ENCODE measurements at places on chromosomes 12 and 14.

GRCh38 chr12:52010692-52011601 lies 4.2 kb downstream of the TAMALIN start:
- no peak for DNase-seq

DNA sequence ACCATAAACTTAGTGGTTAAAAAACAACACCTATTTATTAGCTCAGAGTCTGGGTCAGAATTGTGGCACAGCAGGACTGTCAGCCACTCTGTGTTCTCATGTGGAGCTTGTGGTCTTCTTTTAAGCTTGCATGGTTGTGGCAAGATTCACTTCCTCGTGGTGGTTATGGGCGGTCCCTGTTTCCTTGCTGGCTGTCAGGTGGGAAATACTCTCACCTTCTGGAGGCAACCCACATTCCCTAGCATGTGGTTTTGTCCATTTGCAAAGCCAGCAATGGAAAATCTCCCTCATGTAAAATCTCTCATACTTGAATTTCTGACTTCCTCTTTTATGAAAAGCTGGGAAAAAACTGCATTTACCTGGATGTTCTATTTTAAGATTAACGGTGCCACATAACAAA lies 229.8 kb downstream of the ALX1 start:
- no peak for DNase-seq

DNA sequence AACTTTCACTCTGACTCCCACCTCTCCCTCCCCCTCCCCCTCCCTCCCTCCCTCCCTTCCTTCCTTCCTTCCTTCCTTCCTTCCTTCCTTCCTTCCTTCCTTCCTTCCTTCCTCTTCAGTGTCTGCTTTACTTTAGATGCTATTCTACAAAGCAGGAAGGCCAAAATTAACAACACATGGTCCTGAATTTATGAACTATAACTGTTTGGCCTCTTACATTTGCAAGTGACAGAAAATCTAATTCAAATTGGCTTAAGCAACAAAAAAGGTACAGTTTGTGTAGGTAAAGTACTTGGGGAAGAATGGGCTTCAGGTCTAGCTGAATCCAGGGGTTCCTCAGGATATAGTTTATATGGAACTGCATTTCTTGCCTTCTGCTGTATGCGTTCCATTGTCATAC lies 673.0 kb downstream of the AACS start:
- DNase-seq = no peak

DNA sequence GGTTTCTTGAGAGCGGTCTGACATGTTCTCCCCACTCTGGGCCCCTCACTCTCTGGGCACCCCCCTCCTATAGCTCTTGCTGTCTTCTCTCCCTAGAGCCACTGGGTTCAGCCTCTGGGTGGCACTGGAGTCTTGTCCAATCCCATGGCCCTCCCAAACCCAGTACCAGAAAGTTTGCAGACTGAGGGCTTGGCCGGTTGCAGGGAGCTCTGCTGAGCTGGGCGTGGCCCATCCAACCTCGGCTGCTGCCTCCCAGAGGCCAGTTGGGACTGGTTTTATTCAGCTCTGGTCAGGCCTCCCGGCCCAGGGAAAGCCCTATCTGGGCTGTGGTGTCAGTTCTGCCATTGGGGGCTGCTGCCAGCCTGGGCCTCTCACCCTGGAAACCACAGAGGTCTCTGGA lies 37.9 kb downstream of the ISCA2 start:
- DNase-seq = peak; percentile 70

DNA sequence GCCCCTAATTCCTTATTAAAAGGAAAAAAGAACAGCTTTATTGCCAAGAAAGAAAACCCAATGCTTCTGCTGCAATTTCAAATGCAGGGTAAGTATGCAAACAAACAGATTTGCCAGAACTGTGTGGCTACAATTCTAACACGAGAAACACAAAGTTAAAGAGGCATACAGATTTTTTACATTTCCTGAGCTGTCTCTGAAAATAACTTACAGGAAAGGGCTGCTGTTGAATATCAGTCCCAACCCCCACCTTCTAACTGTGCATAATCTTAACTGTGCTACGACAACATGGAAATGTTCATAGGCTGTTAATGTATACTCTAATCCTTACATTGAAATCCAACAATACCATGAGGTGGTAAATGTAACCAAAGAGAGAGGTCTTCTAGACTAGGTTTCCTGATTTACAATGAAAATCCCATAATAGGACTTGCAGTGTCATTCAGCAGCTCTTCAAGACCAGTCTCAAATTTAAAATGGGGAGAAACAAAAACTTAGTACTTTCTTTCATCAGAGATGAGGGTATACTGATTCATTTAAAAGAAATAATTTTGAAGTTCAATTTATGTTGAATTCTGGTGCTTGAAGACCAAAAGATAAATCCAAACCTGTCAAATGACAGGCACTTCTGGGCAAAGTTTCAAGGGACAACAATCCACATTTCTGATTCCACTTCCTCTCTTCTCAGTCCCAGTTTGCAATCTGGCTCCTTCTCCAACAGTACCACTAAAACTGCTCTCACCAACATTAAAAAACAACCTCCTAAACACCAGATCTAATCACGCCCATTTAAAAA lies 14.4 kb downstream of the FGD6 start:
- DNase-seq = no peak

DNA sequence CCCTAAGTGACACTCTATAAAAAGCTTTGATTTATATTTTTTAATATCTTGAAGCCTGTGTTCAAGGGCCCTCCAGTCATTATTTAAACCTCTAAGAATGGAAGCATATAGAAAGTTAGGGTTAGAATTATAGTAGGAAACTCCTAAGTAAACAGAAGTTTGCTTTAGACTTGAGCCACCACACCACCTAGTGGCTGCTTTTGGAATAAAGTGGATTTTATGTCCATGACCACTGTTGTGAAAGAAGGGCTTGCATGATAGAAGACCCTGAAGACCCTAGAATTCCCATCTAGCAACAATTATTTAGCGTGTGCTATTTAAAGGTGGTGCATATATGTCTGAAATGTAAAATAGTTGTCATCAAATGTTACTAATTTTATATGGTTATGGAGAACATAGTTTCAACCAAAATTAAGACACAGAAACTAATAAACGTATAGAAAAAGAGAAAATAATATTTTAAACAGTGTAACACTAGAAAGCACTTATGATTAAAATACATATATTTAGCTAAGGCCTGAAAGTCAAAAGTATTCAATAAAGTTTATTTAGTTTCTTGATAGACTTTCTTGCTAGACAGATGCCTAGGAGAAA lies 21.3 kb downstream of the LRRIQ1 start:
- DNase-seq = peak; percentile 21

- no peak for DNase-seq
These were observed 13.8 kb downstream of the RAD51B start for GRCh38 chr14:67833403-67833802.

GRCh38 chr12:98532687-98533304 lies 17.4 kb downstream of the TMPO start:
- no peak for DNase-seq

- no peak for DNase-seq
These were observed 30.5 kb downstream of the JAG2 start for GRCh38 chr14:105138021-105138541.

- no peak for DNase-seq
These were observed 70.0 kb downstream of the PPP2R5E start for GRCh38 chr14:63472986-63473788.

DNA sequence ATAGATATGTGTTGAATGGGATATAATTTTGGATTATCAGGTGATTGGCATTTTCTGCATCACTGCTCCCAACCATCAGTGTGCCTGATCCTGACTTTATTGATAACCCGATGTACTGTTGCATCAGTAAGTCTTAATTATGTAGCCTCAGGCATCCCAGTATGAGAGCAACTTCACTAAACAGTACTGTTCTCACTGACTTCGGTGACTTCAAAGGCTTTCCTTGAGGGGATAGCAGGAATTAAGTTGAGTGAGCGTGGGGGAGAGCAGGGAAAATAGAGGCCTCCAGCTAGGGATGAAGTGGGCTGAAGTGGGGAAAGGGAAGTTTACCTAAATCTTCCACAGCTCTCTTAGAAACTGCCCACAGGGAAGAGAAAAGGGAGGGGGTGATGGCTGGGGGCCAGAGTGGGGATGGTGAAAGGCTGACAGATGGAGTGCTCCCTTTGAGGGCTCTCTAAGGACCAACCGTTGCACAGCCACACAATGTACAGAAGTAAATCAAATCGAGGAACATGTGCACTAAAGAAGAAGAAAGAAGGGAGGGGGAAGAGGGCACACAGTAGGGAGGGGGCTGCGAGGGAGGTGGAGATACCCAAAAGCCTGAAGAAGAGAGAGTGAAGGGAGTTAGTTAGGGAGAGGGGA lies 10.7 kb upstream of the NEUROD4 start:
- DNase-seq = no peak

DNA sequence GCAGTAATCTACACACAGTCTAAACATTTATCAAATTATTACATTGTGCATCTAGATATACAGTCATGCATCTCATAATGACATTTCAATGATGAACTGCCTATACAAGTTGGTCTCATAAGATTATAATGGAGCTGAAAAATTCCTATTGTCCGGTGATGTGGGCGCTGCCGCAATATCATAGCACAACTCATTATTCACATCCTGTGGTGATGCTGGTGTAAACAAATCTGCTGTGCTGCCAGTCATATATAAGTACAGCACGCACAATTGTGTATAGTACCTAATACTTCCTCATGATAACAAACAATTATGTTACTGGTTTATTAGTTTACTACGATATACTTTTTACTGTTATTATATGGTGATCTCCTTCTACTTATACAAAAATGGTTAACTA lies 768.8 kb upstream of the NOVA1 start:
- DNase-seq = no peak

DNA sequence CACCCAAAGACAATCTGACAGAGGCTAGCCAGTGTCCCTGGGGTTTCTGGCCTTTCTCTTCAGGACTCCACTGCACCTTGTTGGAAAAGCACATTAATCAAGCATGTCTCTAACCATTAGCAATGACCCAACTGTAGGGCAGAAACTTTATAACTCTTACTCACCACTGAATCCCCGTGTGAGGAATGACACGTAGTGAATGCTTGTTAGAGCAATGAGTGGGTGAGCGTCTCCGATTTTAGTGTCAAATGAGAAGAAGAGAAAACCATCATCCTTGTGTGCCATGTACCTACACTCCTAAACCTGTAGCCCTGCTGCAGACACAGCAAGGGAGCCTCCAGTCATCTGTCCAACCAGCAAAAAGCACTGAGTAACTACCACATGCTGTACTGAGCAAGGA lies 56.5 kb upstream of the GPR68 start:
- DNase-seq = no peak

- DNase-seq = no peak
These were observed 214.9 kb downstream of the CNTN1 start for GRCh38 chr12:40907115-40907527.

DNA sequence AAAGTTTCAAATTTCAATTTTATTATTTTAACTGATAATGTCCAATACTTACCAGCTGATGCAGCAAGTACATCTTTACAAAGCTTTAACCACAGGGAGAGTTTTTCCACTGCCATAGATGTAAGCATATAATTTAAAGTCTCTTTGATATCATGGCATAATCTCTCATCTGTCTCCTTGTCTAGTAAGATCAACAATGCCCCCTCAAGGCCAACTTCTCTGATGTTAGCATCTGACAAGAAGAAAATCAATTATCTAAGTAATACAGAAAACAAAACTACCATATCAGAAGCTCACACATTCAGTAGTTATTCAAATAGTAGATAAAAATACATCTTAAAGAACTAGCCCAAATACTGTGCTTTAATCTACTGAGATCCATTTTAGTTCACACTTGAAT lies 94.2 kb downstream of the HEATR5A start:
- DNase-seq = peak; percentile 54

DNA sequence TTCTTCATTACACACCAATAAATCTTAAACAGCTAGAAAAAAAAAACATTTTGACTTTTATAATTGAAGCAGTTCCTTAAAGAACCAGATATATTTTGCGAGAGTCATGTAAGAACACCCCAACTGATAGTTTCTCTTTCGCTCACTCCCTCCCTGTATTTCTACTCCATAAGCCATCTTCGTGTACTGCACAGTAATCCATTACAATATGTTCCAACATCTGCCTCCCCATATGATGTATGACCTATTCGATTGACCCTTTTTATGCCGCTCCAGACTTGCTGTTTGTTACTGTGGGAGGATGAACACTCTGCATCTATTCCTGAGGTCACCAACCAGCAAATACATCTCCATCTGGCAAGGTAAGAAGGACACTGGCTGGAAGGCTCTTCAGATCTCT lies 331.7 kb downstream of the SOX5 start:
- DNase-seq = no peak

- DNase-seq = no peak
These were observed 86.7 kb downstream of the CALM1 start for GRCh38 chr14:90483571-90483974.

GRCh38 chr14:103196716-103197115 lies 73.5 kb downstream of the TNFAIP2 start:
- no peak for DNase-seq

DNA sequence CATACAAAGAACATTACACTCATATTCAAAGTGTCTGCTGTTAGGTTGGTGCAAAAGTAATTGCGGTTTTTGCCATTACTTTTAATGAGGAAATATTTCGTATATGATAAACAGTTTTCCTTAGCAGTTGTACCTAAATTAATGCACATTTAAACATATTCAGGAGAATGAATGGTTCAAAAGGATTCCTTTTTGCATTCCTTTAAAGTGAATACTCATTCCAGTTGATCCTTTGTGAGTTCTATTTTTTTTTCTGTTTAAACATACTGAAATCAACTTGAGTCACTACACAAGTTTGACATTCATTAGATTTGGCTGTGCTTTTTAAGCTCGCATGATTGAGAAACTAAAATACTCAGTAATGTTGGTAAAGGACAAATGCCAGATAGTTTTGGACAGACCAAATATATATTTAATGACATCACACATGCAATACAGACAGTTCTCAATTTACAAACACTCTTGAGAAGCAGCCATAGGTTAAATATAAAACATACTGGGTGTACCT lies 13.8 kb upstream of the SLC38A2 start:
- DNase-seq = peak; percentile 96

- no peak for DNase-seq
These were observed 6.2 kb upstream of the DYRK4 start for GRCh38 chr12:4555804-4556203.

DNA sequence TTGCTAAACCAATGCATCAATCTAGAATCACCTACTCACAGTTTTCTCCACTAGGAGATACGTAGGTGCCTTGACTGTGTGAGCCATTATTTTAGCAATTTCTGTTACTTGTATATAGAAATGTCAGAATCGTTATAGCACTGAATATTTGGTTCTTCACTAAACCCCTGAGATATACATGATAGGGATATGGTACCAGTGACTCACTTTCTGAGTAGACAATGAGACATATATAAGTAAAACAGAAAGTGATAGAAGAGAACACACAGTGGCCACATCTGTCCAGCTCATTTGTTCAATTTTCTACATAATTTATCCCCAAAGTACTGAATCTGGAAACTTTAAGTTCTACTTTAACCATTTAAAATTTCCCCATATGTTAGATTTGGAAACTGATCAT lies 1505.5 kb upstream of the TMEM132C start:
- DNase-seq = no peak

- no peak for DNase-seq
These were observed 124.7 kb downstream of the ZNF664 start for GRCh38 chr12:124097701-124098100.

DNA sequence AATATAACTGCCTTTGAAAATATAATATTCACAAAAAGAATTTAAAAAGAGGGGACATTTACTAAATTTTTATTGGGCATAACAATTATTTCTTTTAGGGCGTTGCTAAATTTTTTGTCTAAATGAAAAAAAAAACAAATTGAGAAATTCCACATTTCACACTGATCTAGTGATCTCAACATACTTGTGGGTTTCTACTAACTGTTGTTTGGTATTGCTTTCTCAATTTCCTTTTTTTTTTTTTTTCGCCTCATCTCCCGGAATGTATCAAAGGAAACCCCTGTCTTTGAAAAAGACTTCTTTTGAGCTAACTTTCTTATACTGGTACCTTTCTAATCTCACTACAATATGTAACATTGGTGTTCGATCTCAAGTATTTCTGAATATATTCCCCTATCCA lies at the start of gene CLEC4D:
TSS of gene CLEC4D (plus strand) at position 248 of the 400 bp plus-strand sequence. CDS start 230 bp downstream, outside the sequence.
- no peak for DNase-seq
